ENCODE measurements at places on chromosomes 3 and 15.

DNA sequence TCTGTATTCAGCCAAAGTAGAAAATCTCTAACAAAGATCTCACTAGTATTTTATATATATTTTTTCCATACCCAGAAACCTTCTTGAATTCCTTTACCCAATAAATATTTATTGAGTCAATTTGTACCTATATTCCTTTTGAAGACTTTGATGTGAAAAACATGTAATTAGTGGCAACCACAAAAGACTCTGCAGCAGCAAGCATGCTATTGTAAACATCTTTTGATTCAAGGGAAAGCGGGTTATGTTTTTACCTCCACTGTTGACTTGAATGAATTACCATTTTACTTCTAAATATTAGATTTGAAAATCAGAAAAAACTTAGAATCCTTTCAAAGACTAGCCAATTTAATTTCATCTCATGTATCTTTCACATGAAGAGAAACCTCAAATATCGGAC is 2.4 kb downstream of the GPR15 start:
- no peak for DNase-seq

GRCh38 chr3:144424606-144425005 is 453.0 kb downstream of the DIPK2A start:
- DNase-seq: no peak

DNA sequence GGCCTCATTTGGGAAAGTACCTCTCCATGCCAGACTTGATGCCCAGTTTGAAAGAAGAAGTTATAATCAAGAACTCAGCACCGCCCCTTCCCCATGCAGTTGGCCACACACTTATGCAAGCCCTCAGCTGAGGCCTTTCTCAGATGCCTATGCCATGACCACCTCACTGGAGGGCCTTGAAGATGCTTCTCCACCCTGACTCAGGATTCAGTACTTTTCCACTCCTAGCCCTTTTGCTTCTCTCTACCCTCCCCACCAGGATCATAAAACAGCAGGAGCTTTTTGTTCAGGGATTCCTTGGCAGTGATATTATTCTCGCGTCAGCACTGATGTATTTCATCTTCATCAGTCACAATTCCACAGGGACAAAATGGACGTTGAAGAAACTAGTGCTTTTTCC is 313.5 kb downstream of the PYDC2 start:
- no peak for DNase-seq

DNA sequence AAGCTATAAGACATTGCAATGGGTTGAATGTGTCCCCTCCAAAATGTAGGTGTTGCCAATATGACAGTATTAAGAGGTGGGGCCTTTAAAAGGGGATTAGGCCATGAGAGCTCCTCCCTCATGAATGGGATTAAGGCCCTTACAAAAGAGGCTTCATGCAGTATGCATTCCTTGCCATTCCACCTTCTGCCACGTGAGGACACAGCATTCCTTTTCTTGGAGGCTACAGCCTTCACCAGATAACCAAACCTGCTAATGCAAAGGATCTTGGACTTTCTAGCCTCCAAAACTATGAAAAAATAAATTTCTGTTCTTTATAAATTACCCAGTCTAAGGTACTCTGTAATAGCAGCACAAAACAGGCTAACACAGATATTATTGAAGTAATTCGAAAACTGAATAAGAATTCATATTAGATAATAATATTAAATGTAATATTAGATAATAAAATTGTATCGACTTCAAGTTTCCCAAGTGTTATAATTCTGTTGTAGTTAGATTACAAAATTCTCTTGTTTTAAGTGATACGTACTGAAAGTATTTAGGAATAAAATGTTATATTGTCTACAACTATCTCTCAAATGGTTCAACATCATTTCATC is 29.4 kb upstream of the ATP8B4 start:
- no peak for DNase-seq

- no peak for DNase-seq
Measured at GRCh38 chr3:72065236-72065635, 280.3 kb upstream of the PROK2 start.

DNA sequence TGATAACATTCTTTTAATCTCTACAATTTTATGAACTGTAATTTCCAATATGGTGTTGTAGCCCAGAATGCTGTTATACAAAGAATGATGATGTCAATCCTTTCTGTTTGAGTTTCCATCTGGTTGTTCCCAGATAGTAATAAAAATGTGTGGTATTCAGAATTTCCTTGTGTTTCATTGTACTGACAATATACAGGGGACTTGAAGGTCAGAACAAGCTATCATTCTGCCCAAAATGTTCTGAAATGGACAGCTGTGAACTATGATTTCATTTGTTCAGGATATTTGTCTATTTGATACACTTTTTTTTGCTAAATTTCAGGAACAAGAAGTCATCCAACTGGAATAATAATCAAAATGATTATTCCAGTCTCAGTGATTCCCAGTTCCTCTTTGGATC is 40.8 kb downstream of the C3orf62 start:
- DNase-seq: no peak

GRCh38 chr3:30123224-30123623 is 483.2 kb upstream of the TGFBR2 start:
- DNase-seq: no peak

All from CD4-positive, alpha-beta T cell (primary cell).